ENCODE measurements at places on chromosomes 7 and 10.

- DNase-seq, result no peak
Measured at GRCh38 chr7:111059833-111060232, 31.1 kb upstream of the LRRN3 start.

- no peak for DNase-seq
Measured at GRCh38 chr10:107966826-107967225, 802.3 kb upstream of the SORCS1 start.

DNA sequence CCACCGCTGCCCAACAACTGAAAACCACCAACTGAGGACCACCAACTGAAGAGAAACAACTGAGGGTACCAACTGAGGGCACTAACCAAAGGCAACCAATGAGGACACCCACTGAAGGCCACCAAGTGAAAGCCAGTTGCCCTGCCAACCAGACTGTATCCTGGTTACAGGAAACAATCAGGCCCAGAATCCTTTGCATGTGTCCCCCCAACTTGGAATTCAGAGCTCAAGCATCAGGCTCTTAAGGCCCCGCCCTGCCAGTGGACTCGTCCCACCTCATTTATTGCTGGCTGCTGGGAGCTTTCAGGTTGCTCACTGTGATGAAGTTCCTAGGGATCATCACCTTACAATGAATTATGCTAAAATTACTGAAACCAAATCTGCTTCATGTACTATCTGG, 76.6 kb upstream of the ABI1 start:
- DNase-seq, result no peak

- DNase-seq, result no peak
Measured at GRCh38 chr7:87317691-87318245, 27.7 kb upstream of the CROT start.

- DNase-seq, result no peak
Measured at GRCh38 chr10:42933448-42934340, 143.2 kb upstream of the RET start.

- no peak for DNase-seq
Measured at GRCh38 chr7:82172017-82172416, 271.6 kb downstream of the CACNA2D1 start.

- DNase-seq, result no peak
Measured at GRCh38 chr7:99860281-99861127, 16.3 kb downstream of the OR2AE1 start.

DNA sequence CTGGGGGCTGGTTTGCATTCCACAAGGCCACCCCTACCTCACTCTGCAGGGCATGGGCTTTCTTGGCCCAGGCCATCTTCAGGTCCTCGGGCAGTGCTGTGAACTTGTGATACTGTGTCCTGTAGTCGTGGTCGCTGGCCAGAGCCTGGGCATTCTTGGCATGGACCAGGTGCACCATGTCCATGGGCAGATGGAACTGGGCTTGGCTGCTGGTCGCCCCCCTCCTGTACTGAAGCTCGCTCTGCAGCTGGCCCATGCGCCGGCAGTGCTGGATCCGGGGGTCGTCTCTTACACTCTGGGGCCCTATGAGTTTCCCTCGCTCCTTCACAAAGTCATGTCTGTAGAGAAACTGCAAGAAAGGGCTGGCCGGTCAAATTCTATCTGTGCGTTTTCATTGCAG, 51.7 kb downstream of the HABP2 start:
- DNase-seq, result no peak
